NCI-H1048 (cell line): ENCODE measurements at places on chromosomes 12 and 14.

DNA sequence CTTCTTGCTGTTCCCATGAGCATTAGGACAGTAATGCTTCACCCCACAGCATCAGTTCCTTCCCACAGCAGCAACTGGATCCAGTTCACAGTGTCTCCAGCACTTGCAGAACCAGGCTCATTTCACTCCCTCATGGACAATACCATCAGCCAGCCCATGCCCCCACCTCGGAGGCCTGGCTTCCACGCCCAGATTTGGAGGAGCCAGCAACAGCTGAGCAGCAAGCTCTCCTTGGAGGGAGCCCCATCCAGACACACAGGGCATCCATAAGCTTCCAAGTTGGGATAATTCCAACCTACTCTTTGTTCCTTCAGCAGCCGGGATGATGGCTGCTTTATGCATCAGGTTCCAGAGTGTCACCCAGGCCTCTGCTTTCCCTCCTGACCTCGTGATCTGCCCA, 250.0 kb downstream of the GLT1D1 start:
- DNase-seq = no peak

- no peak for DNase-seq
Observed at GRCh38 chr12:120065472-120065871, 51.1 kb downstream of the RAB35 start.

DNA sequence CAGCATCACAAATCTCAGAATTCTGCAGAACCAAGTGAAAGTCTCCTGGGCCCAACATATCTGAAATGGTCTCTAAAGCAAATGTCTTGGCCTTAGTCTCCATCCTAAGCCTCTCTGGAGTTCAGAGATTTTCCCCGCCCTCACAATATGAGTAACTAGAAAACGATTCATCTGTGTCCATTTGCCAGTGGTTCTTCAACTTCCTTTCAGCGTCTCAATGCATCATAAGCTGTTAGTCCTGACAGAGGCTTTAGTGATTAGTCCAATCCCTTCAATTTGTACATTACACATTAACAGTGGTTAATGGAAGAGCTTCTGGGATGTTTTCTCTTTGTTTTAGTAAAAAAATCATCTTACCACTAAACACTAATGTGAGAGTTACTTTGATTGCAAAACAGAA, 17.4 kb downstream of the NPC2 start:
- DNase-seq = no peak

DNA sequence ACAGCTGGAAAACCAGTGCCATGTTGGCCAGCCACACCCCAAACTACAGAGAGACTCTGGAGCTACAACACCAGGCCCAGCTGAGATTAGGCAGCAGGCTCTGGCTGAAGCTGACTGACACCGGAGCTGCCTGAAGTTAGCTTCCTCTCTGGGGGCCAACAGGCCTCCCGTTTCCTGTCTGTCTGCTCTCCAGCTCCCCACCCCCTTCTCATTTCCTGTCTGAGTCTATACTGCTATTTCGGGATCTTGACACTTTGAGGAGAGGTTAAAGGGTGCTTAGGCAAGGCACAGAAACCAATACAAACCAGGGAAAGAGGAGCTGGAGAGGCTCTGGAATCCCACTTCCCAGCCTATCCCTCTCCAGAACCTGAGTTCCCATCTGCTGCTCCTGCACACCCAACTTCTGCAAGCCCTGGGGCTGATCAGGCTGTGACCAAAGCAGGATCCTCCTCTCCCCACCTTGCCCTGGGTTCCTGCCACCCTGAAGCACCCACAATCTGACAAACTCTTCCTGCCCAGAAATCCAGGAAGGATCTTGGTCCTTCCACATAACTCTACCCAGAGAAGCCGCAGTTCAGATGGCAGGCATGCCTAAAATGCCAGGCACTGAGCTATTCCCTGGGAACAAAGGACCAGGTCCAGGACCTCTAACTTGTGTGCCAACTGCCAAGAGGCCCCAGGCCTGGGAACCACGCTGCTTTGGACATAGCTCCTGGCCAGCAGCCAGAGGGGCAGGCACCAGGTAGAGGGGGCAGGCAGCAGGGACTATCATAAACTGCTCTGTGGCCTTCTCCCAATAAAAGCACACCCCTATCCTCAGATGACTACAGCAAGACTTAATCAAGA, 39.9 kb downstream of the PRPF40B start:
- DNase-seq = no peak

- no peak for DNase-seq
Observed at GRCh38 chr14:69004731-69005431, 25.8 kb upstream of the ACTN1 start.

GRCh38 chr12:92065018-92065499, 80.6 kb downstream of the BTG1 start:
- no peak for DNase-seq

DNA sequence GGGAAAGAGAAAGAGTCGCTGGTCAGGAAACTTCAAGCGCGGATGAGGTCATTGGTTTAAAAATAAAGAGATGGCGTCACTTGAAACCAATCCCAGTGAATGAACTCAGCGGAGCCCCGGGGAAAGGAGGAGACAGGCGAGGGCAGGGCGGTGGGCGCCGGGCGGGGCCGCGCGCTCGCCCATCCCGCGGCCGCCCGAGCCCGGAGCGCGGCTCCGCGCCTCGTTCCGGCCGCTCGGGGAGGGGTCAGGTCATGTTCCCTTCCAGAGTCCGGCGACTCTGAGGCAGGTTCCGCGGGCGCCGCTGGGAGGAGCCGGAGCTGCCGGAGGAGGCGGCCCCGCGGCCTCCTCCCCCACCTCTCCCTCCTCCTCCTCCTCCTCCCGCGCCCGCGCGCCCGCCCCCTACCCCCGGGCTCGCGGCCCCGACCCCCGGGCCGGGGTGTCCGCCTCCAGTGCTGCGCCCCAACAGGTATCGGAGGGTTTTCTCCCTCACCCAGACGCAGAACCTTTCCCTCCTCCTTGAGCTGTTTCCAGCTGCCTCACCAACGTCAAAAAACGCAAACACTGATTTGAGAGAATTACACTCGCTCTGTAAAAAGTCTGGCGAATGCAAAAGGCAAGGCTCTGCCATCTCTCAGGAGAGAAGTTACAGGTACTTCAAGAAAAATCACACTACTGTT, at the start of gene DUSP16:
Gene DUSP16, minus strand, starts transcription at position 279 of the 677 bp plus-strand sequence. CDS start 41,765 bp downstream, outside the sequence.
- peak; percentile 48 for DNase-seq

DNA sequence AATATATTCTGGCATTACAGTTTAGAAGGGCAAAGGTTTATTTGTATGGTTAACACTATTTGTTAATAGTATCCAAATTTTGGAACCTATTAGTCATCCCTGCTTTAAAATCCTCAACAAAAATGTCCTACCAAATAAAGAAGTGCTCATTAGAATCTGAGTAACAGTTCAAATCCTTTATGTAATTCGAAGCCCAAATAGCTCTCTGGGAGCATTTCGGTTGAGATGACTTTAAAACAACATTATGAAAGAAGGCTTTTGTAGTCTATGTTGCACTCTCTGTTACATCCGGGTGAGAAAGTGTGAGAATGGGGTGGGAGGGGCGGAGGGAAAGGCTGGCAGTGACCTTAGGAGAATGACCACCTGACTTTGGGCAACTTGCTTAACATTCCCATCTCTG, 59.7 kb downstream of the SLC38A1 start:
- no peak for DNase-seq

GRCh38 chr12:53279283-53279869, 11.3 kb downstream of the ESPL1 start:
- no peak for DNase-seq

- DNase-seq = no peak
Observed at GRCh38 chr14:70190156-70190555, 1.4 kb upstream of the SLC8A3 start.

GRCh38 chr14:86973177-86973576, 1019.8 kb downstream of the GALC start:
- no peak for DNase-seq

- no peak for DNase-seq
Observed at GRCh38 chr14:21382095-21382494, 1.7 kb downstream of the SUPT16H start.

GRCh38 chr14:53462931-53463778, 310.0 kb upstream of the DDHD1 start:
- no peak for DNase-seq

DNA sequence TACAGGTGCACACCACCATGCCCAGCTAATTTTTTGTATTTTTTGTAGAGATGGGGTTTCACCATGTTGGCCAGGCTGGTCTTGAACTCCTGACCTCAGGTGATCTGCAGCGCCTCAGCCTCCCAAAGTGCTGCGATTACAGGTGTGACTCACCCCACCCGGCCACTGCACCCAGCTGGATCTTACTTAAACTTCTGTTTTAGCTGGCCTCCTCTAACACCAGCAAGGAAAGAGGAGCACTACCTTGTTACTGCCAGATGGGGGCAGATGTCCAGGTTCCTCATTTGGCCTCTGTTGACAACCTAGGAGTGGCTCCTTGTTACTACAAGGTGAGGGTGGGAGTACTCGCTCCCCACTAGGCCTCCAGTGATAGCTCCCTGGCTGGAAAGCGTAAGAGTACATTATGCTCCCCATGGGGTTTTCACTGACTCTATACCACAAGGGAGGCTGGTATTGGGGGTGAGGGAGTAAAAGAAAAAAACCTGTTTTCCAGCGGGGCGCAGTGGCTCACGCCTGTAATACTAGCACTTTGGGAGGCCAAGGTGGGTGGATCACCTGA, 13.2 kb upstream of the ARF6 start:
- DNase-seq = no peak

DNA sequence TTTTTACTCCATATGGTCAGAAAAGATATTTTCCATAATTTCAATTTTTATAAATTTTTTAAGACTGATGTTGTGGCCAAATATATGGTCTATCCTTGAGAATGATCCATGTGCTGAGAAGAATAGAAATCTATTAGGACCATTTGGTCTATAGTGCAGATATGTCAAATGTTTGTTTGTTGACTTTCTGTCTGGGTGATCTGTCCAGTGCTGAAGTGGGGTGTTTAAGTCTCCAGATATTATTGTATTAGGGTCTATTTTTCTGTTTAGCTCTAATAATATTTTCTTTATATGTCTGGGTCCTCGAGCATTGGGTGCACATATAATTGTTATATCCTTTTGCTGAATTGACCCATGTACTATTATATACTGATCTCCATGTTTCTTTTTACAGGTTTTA, 308.9 kb upstream of the LMO3 start:
- DNase-seq = no peak

DNA sequence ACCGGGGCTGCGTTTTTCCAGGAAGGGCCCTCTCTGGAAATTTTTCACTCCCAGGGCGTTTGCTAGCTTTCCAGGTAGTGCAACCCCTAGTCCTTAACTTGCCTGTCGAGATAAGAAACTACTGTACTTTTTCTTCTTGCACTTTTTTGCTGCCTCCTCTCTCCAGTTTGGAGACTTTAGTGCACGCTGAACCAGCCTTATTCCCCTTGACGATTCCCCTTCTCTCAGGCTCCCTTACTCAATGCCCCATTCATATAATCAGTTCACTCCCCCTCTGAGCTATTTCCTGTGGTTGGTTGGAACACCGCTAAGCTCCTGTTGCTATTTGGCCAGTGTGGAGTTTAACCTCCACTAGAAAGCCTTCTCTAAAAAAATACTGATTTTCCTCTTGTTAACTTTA, 682 bp downstream of the CREBL2 start:
- DNase-seq = peak; percentile 2

DNA sequence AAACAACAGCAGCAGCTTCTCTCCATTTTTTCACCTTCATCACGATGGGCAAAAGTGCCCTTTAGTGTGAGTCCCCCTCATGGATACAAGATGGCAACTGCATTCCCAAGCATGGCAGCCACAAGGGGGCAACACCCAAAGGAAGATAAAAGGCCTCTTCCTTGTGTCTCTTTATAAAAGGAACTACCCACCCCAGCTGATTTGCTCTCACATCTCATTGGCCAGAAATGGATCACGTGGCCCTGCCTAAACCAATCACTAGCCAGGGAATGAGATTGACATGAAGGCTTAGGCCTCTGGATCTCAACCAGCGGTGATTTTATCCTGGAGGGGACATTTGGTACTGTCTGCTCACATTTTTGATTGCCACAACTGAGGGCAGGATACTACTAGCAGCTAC, 21.9 kb upstream of the IFT81 start:
- DNase-seq = peak; percentile 27

GRCh38 chr12:75329918-75330826, at the start of gene CAPS2:
Gene CAPS2 (minus strand): TSS chr12:75330324. CDS start chr12:75326498, 3,826 bp downstream.
- DNase-seq = peak; percentile 74

DNA sequence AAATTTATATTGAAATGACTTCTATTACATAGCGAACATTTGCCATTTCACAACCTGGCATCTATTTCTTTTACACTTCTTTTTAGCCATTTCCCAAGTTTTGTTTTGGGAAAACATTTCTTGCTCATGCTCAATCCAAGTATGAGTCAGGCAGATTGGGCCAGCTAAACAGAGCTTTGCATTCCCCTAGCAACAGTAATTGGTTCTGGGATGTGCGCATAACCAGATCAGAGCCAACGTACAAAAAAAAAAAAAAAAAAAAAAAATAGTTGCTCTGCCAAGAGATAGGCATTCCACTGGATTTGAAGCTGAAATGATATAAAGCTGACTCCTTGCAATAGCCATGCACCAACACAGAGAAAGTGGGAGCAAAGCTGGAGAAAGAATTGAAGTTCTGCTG, 37.5 kb downstream of the PLCZ1 start:
- no peak for DNase-seq

DNA sequence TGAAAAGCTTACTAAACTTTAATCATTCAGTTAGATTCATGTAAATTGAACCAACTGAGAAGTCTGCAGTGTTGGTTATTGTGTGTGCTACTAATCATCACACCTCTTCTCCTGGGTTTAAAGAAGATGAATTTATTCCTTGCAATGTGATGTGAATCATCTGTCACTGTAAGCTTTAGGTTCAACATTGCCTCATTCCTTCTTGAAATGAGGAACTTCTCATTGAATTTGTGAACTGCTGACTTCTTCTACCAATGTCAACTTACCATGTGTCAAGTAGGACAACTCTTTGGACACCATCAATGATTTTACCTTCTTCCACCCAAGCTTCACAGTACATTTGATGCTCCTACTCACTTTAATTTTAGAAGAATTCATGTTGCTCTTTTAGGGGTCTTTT, 17.4 kb upstream of the PRB2 start:
- no peak for DNase-seq

- DNase-seq = no peak
Observed at GRCh38 chr12:10030446-10030845, at the start of gene CLEC9A. Gene CLEC9A (plus strand): TSS chr12:10030682. CDS start chr12:10052688, 22,006 bp downstream.

DNA sequence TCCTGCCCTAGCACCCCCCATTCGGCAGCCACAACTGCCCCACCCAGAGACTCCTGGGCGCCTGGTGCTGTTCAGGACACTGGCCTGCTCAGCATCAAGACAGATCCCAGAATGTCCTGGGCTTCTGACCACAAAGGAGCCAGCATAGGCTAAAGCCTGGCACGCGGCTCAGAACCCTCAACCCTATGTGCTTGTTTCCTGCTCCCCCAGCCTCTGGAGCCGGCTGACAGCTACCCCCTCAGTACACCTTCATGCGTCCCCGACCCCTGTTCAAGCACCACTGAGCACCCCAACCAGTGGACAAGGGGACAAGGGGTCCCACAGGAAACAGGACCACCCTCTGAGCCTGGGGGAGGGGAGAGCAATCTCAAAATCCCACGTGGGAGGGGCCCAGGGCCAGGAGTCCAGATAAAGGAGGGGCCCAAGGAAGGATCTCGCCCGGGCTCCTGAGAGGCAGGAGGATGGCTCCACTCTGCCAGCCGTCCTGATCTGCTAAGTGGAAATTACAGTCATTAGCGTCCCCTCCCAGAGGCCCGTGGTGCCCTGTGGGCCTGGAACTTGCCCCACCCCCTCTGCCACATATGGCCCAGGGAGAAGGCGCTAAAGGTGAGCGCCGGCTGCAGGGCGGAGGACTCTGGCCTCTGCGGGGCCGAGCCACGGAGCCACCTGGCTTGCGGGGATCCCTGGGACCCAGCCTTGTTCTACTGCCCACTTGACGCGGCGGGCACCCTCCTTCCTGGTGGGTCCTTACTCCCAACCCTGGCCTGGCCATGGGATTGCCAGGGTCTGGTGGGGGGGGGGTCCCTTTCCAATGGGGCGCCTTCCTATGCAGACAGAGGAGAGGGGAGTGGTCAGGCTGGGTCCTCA, 27.2 kb upstream of the GPR132 start:
- DNase-seq = no peak
